ENCODE measurements at places on chromosomes 4 and X. TPM values are rescaled to one million over a fixed set of nuclear protein-coding genes. Genes with fewer than 3 reads are reported as not detected.
A peak's percentile ranks its signal among the peaks of the same experiment; 100 is the strongest.

GRID2 gene
- total RNA-seq = 0.03 TPM

ALG13 gene
- 56.9 TPM for total RNA-seq

UNC5C gene
- 2.6 TPM for total RNA-seq

NONO gene
- 323 TPM for total RNA-seq

XK gene
- 2.8 TPM for total RNA-seq

UGT2B17 gene
- 4.9 TPM for total RNA-seq

IL2RG gene
- 8.9 TPM for total RNA-seq

RAB33A gene
- 1.2 TPM for total RNA-seq

SSX2B gene
- total RNA-seq = 0.26 TPM

PCSK1N gene
- 21.3 TPM for total RNA-seq

CYSLTR1 gene
- 3.5 TPM for total RNA-seq

DCAF4L1 gene
- 0.12 TPM for total RNA-seq

MAGEA8 gene
- total RNA-seq = not detected

MAGEA1 gene
- total RNA-seq = not detected

MAGIX gene
- total RNA-seq = 18.3 TPM

DNA sequence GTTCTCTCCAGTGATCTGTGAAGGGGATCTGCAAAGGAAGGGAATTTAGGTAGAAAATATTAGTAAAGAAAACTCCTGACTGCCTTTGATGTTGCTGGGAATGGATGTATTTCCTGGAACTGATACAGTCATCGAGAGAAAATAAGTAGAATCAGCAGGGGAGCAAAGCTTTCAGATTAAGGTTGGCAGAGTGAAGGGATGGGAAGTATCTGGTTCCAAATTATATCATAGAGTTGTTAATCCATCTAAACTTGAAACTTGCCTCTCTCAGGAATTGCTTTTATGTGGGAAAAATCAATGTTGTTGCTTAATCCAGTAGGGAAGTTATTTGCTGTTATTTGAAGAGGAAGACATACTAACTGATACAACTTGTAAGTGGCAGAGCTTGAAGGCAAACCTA is 19.3 kb downstream of the EPHA5 start:
- no peak for DNase-seq

DNA sequence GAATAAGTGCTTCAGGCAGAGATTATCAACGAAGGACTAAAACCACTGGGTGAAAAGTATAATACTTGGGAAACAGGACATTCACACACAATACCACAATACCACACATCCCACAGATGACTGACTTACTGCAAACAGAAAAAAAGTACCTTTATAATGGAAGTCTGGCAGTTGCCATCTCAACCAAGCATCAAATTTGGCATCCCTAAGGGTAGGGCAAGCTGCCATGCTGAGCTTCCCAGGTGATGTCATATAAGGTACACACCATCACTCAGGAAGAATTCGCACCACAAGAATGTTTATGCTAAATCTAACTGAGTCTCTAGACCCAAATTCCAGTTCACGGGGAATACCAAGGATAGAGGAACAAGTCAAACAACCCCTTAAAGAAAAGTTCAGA is 9.1 kb downstream of the QDPR start:
- no peak for DNase-seq

- DNase-seq = no peak
Observed at GRCh38 chr4:2036866-2037265, 22.3 kb upstream of the NAT8L start.

- DNase-seq = no peak
Observed at GRCh38 chr4:183106839-183107238, 7.8 kb downstream of the WWC2 start.

DNA sequence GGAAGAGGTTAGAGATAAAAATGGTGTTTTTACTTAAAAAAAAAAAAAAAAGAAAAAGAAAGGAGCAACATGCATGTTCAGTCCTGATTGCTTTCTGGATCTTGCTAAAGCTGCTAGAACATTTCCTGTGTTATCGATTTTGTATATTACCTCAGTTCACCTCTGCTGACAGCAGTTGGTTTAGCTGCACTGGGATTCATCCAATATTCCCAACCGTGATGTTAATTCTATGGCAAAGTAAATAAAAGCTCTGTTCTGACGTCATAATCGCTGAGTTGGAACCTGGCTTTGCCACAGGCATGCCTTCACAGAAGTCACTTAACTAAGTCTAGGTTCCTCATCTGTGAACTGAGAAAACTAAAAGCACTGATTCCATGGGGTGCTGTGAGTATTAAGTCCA is 90.7 kb upstream of the SORBS2 start:
- no peak for DNase-seq

DNA sequence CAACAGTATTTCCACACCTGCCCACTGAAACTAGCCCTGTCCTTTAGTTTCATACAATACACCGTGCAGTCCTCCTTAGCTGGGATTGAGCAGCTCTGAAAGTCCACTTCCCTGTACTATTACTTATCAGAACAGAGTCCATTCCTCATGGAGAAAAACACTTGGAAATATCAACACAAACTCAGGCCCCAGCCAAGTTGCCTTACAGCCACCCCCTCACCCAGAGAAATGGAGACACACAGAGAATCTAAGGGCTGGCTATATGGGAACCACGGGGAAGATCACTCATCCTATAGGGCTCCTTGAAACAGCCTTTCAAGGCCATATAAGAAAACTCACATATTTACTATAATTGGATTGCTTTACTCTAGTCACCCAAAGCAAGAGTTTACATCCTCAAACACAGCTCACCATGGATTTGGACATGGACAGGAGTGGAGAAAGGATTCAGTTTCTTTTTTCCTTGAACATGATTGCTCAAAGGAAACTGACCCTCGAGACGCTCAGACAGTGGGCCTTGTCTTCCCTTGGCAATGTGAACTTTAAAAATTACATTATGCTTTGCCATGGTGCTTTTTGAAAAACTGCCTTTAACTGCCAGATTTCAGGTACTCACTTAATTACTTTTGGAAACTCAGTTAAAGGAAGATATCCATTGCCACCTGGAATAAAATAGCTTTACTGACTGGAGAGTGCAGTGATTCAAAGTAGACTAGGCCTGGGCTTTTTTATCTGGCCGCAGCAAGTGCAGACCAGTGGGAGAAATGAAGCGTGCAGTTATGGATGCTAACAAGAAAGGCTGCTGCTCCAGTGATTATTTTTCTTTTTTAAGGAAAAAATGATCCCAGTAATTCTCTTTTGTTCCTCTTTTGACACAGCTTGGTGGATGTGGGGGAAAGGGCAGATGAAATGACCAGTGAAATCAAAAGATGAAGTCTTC is 1.6 kb downstream of the SCARB2 start:
- no peak for DNase-seq

GRCh38 chr4:124943938-124944337 is 231.4 kb upstream of the ANKRD50 start:
- DNase-seq = no peak

- DNase-seq = no peak
Observed at GRCh38 chr4:37742149-37742548, 56.0 kb upstream of the RELL1 start.

GRCh38 chr4:37138789-37139188 is 105.8 kb upstream of the NWD2 start:
- no peak for DNase-seq

- peak; percentile 23 for DNase-seq
Observed at GRCh38 chrX:4547213-4547836, 833.9 kb upstream of the PRKX start.

GRCh38 chrX:101057093-101057714 is 5.3 kb upstream of the TRMT2B start:
- DNase-seq = no peak

DNA sequence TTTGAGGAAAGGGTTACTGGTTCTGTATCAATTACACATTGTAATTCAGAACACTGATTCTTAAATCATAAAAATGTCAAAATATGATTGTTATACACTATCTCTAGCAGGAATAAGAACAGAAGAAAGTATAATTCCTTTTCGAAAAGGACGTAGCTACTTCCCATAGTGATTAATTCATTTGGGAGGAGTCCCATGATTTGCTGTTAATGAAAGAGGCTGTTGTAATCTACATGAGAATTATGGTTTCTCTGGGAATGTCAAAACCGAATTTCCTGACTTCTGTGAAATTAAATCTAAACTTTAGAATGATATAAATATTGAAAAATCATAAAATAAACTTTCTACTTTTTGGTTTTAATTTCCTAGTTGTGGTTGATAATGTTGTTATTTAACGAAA is 191.1 kb upstream of the ETNPPL start:
- DNase-seq = no peak

DNA sequence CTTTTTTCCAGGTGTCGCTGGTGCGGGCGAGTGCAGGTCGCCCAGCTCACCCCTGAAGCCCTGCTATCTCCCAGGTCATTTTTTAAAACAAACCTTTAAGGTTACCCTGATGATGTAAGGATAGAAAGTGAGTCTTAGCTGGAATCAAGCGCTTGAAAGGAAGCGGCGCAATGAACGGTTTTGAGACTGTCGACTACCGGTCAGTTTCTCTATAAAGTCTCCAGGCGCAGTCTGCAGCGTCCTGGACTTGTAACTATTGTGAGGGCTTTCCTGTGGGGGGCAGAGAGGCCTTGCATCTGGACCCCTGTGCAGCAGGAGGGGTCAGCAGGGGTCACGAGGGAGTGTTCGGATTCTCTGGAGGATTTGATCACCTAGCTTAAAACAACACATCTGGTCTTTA is 1.6 kb downstream of the KIT start:
- no peak for DNase-seq

DNA sequence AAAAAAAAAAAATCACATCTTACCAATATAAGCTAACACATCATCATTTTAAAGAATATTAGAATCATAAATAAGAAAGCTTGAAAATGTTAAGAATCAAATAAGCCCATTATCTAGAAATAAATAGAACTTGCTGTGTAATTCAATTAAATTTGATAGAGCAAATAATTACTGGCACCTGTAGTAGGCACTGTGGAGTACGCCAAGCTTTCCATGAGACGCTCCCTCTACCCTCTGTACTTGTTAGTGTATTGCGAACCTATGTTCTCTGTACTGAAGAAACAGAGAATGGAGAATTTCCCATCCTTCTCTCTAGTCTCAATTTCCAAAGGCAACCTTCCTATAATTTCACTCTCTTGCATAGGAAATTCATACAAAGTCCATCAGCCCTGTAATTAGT is 61.7 kb upstream of the HAND2 start:
- DNase-seq = no peak

GRCh38 chrX:75229774-75230173 is 44.1 kb upstream of the UPRT start:
- no peak for DNase-seq

DNA sequence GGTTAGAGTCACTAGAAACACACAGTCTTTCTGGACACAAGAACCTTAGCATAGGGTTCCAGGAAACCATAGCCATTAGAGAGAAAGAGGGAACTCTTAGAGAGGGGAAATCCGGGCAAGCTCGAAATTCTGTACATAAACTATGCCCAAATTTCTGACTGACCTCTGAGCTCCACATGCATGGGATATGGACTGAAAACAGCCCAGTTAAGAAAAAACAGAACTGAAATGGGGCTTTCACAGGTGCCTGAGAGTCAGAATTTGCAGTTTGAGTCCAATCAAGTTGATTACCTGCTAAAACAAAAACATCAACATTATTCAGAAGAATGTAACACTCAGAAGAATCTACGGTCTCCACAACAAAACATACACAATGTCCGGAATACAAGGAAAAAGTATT is 13.1 kb downstream of the DCHS2 start:
- DNase-seq = no peak

DNA sequence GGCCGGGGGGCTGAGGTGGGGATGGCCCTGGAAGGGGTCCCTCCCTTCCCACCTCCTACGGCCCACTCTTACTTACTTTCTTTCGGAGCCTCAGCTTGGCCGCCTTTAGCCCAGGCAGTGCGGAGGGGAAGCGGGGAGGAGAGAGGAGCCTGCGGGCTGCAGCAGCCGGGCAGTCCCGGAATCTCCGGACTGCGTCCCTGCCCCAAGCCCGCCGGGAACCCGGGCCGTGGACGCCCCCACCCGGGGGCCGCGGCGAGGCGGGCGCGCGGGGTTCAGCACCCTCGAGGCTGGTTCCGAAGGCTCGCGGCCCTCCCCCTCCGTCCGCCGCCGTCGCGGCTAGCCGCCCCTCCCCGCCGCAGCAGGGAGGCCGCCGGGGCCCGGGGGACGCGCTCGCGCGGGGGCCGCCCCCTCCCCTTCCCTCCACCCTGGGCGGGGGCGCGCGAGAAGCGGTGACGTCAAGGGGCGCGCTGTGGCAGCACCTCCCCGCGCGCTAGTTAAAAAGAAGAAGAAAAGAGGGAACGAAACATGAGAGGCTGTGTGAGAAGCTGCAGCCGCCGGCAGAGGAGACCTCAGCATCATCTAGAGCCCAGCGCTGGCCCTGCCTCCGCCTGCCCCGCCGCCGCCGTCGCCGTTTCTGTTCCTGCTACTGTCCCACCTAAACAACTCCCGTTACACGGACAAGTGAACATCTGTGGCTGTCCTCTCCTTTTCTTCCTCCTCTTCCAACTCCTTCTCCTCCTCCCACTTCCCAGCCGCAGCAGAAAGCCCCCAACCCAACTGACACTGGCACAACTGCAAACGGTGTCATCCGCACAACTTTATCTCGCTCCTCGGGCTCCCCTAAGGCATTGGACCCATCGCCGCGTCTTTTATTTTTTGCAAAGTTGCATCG is at the start of gene HHIP:
Gene HHIP (plus strand): TSS at position 526 of the 892 bp plus-strand sequence. CDS start 520 bp downstream, outside the sequence.
- peak; percentile 45 for DNase-seq

- DNase-seq = no peak
Observed at GRCh38 chr4:52976523-52977230, 114.6 kb downstream of the RASL11B start.

GRCh38 chr4:163949976-163950601 is 455.6 kb downstream of the TMA16 start:
- no peak for DNase-seq

- no peak for DNase-seq
Observed at GRCh38 chr4:175671491-175671934, 140.6 kb downstream of the GPM6A start.

- DNase-seq = no peak
Observed at GRCh38 chrX:42869659-42870476, 91.9 kb upstream of the PPP1R2C start.

GRCh38 chrX:87728024-87728423 is 210.4 kb downstream of the KLHL4 start:
- no peak for DNase-seq

DNA sequence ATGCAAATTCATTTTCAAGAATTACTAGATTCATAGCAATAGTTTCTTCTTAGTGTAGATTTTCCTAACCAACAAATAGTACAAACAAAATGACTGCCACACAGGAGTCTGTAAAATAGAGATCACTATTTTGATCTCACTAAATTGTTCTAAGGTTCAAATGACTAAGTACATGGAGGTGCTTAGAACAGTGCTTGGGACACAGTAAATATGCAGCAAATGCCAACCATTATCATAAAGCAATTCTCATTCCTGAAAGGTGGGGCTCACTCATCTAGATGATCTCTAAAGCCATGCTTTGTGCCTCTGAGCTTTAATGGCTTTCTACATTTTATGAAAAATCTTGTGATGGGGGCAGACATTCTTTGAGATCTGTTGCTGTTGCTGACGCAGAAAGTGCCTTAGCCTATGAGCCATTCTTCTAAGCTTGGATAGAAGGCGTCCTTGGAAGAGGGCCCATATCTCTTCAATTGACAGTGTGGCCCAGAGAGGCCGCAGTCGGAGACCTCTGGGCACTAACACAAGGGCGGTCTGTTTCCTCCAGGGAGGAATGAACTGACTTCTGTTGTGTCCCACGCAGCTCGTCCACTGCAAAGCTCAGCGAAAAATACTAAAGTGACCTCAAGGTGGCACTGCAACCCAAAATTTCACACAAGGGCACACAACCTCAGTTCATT is 23.5 kb downstream of the TLR10 start:
- peak; percentile 71 for DNase-seq

GRCh38 chrX:40057405-40057804 is 40.4 kb downstream of the BCOR start:
- no peak for DNase-seq

GRCh38 chr4:91904556-91904955 is 399.2 kb upstream of the GRID2 start:
- no peak for DNase-seq

- DNase-seq = no peak
Observed at GRCh38 chr4:85772470-85772869, 297.5 kb downstream of the ARHGAP24 start.

Data from mucosa of gallbladder (tissue), 1 donor.